ENCODE measurements at places on chromosomes 11 and 22. TPM values are rescaled to one million over a fixed set of nuclear protein-coding genes. Genes with fewer than 3 reads are reported as not detected.

DNA sequence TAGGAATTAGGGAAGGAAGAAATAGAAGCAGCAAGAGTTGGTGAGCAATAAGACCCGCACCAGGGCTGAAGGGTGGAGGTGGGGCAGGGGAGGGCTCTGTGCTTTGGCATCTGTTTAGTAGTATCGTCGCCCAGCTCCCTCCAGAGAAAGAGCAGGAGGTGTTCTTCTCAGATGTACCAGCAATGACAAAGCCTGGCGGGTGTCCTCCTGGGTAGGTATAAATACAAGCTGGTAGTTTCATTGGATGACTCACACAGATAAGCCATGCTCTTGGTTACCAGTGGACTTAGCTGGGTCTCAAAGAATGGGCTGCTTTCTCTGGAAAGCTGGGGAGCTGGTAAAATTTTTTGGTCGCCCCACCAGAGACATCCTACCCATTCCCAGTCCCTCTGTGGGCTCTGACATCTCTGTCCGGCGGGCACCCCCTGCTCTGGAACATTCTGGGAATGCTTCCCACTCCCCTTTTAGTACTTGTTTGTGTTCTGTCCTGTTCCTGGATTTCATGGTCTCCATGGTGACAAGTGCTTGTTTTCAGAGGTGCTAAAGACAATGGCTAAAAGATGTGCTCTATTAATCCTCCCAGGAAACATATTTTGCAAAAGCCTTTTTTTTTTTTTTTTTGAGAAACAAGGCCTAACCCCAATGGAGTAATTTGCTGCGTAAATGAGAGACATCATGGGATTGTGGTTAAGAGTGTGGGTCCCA lies 15.4 kb upstream of the TUBA8 start:
- no peak for DNase-seq

GRCh38 chr11:48193876-48194275 lies 22.7 kb upstream of the OR4B1 start:
- no peak for DNase-seq

- peak; percentile 22 for DNase-seq
These were observed 24.6 kb downstream of the MRGPRD start for GRCh38 chr11:68956142-68956541.

DNA sequence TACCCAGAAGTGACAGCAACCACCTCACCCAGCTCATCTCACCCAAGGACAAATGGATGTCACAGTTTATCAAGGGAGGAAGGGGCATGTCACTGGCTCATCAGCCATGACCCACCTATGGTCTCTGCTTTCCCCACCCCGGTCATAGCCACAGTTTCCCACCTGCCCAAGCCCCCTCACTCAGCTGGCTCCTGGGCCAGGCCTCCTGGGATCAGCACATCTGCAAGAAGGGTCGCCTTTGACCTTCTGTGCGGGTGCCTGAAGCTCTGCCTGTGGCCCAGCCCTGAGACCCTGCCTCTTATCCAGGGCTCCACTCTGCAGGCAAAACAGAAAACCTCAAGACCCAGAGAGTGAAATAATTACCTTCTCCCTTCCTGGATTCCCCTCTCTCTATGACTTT lies 236.4 kb downstream of the BUD13 start:
- DNase-seq, result no peak

DNA sequence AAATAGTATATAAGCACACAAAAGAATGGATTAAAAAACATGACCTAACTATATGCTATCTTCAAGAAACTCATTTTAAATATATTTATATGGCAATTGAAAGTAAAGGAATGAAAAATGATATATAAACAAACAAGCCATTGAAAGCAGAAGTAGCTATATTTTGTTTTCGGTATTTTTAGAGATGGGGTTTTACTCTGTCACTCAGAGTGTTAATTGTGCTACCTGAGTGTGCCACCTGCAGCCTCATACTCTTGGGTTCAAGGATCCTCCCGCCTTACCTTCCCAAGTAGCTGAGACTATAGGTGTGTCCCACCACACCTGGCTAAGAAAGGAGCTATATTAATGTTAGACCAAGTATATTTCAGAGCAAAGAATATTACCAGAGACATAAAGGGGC lies 624.1 kb downstream of the BUD13 start:
- DNase-seq, result no peak

DNA sequence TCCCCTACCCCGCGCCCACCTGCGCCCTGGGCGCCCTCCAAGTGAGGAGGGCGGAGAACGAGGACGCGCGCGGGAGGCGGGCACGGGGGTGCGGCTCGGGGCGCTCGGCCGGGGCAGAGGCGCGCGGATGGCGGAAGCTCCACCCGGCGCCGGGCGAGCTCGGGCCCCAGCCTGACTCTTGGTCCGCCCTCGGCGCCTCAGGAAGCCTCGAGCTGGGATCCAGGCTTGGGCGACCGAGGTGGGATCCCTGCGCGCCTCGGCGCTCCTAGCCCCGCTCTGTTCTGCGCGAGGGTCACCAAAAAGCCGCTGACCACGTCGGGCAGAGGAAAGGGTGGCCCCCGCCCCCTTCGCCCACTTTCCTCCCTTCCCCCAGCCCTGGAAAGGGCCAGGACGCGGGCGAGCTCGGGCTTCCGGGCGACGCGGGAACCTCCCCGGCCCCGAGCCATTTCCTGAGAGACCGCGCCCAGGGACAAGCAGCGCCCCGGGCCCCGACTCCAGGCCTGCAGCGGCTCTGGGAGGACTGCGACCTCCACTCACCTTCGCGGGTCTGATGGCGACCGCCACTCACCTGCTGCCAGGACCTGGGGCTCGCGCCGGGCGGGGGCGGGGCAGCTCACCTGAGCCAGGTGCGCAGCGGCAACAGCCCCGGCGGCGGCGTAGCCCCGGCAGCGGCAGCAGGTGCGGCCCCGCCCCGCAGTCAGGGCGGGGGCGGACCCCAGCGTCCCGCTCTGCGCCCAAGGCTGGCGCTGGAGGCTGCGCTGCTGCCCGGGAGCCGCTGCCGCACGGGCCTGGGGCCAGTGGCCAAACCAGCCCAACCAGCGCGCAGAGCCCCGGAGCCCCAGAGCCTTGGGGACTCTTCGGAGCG lies 2.2 kb upstream of the SIGIRR start:
- peak; percentile 38 for DNase-seq

- DNase-seq, result no peak
These were observed 4.5 kb downstream of the OR9Q2 start for GRCh38 chr11:58193391-58193790.

GRCh38 chr22:17501679-17502285 lies 61.5 kb upstream of the SLC25A18 start:
- peak; percentile 58 for DNase-seq

DNA sequence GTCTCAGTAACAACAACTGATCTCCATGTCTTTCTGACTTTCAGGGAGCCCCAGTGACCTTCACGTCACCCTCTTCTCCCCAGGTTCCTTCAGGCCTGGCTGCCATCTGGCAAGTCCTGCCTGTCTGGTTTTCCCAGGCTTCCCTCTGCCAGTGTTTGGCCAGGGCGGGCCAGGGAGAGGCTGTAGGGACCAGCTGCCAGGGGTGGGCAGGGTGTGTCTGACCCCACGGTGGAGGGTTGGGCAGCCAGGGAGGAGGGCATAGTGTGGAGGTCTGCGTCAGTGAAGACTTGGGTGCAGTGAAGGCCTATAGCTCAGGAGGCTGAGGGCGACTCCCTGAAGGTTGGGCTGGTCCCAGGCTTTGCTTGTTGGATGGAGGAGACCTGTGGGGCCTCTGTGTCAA lies 11.9 kb upstream of the MRGPRX2 start:
- no peak for DNase-seq

DNA sequence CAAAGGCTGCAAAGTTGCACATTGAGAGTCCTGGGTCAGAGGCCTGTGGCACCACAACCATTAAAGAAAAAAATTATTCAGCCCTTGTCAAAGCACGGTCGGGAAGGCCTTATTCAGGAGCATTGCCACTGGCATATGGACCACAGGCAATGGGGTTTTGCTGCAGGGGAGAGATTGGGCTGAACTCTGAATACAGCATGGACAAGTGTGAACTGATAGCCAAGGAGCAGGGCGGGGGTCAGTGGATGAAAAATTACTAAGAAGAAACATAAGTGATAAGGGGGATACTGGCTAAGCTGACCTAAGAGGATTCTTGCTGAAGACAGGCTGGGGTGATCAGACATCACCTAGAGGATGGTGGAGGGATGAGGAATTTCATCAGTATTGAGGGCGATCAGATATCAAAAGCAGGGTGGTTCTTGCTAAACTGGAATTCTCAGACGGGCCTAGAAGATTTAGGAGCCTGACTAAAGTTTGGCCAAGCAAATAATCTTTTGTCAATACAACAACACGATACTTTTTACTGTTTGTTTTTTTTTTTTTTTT lies 3.3 kb upstream of the DGCR8 start:
- DNase-seq, result no peak

DNA sequence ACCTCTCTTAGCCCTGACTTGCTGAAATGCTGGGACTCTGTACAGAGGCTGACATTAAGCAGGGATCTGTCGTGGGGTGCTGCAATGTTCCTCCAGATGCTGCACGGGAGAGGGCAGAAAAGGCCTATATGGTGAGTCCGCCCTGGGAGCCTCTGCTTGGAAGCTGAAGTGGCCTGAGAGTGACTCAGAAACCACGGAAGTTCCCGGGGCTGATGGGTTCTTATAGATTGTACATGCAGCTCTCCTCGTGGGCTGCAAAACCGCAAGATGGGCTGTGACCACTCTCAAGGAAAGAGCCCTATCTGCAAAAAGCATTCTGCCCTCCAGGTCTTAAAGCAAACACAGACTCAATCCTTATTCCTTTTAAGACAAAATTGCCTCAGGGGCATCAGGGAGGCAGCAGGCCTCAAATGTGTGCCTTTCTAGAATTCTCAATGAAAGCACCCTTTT lies 5.8 kb upstream of the SLC43A3 start:
- no peak for DNase-seq

DNA sequence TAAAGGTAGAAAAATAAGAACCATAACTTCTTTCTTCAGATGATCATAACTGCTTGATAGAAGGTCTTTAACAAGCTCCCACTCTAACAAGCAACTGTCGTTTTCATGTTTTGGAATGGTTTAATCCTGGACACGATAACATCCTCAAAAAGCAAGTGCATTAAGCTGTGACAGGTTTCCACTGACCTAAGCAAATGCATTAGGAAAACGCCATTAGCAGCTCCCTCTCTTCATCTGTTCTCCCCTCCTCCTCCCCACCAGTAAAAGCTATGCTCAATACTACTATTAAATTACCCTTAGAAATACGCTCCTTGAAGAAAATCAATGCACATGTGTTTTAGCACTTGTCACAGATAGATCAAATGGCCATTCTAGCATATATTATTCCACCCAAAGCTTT lies 729.4 kb downstream of the OPCML start:
- DNase-seq, result no peak

- no peak for DNase-seq
These were observed 404.0 kb downstream of the GUCY1A2 start for GRCh38 chr11:106614262-106614661.

DNA sequence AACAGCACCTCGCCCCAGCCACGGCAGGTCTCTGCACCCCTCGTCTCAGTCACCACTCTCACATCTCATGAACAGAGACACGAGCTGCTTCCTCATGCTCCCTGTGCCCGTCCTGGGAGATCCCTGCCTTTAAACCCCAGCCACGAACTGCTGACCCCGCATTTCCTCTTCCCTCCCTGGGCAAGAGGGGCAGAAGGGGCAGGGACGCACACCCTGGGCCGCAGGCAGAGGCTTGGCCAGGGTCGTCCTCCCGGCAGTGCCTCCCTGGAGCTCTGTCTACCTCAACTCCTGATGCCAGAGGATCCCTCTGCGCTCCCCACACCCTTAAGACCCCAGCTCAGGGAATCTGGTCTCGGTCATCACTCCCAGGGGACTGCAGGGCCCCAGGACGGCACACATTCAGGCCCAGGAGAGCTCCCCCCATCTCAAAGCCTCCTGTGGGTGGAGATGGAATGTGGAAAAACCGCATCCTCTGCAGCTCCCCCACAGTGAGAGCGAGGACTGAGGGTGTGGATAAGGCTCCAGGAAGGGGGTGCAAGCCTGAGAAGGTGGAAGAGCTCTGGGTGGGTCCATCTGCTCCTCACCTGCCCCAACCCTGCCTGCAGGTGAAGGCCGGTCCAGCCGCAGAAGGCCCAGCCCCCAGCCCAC lies 1.2 kb downstream of the BID start:
- no peak for DNase-seq

GRCh38 chr11:93481696-93482095 lies 61.5 kb downstream of the SMCO4 start:
- DNase-seq, result no peak

DNA sequence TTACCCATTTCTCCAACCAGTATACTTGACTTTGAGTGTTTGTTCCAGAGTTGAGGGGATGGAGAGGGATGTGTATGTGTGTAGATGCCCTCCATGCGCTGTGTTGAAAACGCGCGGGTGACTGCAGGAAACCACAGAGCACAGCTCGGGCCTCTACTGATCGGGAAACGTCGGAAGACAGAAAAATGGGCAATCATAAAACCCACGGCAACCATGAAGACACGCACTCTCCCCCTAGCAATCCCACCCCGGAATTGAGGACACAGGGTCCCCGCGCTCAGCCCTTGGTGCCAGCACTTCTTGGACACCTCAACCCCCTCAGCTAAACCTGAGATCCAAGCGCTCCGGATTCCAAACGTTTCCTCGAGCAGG lies 251 bp upstream of the UQCC3 start:
- DNase-seq, result no peak

GRCh38 chr11:115691030-115691429 lies 186.8 kb upstream of the CADM1 start:
- no peak for DNase-seq

The BRSK2 gene
- 0.30 TPM for polyA plus RNA-seq

The UBQLN3 gene
- not detected for polyA plus RNA-seq

The BCL2L13 gene
- polyA plus RNA-seq, result 39.2 TPM

The RAG2 gene
- not detected for polyA plus RNA-seq

The CTSW gene
- 80.9 TPM for polyA plus RNA-seq

The PAMR1 gene
- polyA plus RNA-seq, result not detected

The C11orf21 gene
- 10.8 TPM for polyA plus RNA-seq

The TXN2 gene
- 103 TPM for polyA plus RNA-seq

Data from CD4-positive, alpha-beta memory T cell (primary cell).